ENCODE measurements at places on chromosomes 3 and 15. TPM values are rescaled to one million over a fixed set of nuclear protein-coding genes. Genes with fewer than 3 reads are reported as not detected.

DNA sequence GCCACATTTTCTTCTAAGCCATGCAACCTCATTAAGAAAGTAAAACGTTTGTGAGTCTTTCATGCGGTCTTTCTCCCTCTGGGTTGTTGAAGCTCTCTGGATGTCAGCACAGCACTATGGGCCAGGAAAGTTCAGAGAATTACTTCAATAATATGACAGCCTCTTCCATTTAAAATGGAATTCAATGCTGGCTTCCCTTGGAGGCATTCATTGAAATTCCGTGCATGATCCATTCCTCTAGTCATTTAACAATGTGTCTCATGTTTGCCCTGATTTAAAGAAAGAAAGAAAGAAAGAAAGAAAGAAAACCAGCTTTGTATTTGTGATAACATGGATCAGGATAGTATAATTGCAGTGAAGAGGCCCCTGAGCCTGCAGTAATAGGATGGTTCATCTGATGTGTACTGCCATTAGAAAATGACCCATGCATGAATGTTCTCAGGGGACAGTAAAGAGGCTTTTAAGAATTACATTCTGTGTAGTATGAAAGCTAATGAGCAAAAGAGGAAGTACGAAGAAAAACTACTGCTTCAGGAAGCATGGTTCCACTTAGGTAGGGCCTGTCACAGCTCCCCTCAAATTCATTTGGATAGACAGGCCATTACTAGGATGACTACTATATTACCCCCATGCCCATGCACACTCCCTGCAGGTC is 146.0 kb downstream of the ARPP21 start:
- no peak for DNase-seq

GHSR gene
- not detected for total RNA-seq

DNA sequence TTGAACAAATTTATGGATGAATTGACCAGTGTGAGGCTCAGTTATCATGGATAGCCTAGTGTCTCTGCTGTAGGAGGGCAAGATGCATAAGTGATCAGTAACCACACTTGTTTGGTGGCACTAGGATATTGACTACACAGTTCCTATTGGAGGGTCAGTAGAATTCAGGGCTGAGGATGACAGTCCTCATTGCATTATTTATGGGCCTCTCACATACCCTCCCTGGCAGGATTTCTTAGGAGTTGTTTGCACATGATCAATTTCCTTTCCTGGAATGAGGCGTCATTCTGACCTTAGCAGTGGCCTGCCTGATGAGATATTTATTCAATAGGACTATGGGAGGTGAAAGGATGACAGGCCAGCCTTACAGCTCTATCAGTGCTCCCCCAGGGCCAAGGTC is 125.1 kb upstream of the AGBL1 start:
- DNase-seq = no peak

PLCB2 gene
- 1.5 TPM for total RNA-seq

GRCh38 chr3:152257563-152258035 is 11.1 kb upstream of the MBNL1 start:
- no peak for DNase-seq

DNA sequence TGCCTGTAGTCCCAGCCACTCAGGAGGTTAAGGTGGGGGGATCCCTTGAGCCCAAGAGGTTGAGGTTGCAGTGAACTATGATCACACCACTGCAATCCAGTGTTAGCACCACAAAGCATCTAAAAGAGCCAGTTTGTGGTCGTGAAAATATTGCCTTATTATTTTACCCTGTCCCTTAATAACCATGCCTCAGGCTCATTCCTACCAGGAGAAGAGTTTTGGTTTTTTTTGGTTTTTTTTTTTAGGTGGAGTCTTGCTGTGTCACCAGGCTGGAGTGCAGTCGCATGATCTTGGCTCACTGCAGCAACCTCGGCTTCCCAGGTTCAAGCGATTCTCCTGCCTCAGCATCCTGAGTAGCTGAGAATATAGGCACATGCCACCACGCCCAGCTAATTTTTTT is 17.9 kb upstream of the AVEN start:
- DNase-seq = no peak

- DNase-seq = no peak
Measured at GRCh38 chr3:55423782-55424181, 63.3 kb downstream of the WNT5A start.

ATP10A gene
- 8.0 TPM for total RNA-seq

- no peak for DNase-seq
Measured at GRCh38 chr3:19334120-19334519, 185.8 kb downstream of the KCNH8 start.

DNA sequence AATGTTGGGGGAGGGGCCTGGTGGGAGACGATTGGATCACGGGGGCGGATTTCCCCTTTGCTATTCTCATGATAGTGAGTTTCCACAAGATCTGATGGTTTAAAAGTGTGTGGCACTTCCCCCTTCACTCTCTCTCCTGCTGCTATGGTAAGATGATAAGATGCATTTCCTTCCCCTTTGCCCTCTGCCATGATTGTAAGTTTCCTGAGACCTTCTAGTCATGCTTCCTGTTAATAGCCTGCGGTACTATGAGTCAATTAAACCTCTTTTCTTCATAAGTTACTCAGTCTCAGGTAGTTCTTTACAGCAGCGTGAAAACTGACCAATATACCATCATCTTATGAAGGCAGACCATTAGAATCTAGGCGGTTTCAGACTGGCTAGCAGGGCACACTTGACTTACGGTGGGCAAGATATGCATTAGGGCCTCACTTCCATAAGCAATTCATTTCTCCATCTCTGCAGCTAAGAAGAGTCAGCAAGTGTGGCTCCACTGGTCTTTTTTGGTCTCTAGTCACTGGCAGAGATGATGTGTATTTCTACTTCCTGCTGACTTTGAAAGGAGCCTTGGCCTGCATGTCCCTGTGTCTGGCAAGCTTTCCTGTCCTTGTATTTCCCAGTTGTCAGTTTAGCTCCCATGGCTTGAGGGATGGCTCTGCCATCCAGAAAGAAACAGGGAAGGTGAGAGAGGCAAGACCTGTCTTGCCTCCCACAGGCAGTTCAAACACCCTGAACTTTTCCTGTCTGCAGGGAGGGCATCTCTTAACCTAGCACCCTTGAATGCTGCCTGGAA is 109.0 kb upstream of the ADAMTS9 start:
- no peak for DNase-seq

CA12 gene
- total RNA-seq = 4.3 TPM

CDCP1 gene
- 82.0 TPM for total RNA-seq

- DNase-seq = no peak
Measured at GRCh38 chr15:70084461-70084860, 13.3 kb downstream of the TLE3 start.

ZNF502 gene
- total RNA-seq = 3.4 TPM

GRCh38 chr3:72398781-72399180 is 449.5 kb downstream of the SHQ1 start:
- no peak for DNase-seq

DNA sequence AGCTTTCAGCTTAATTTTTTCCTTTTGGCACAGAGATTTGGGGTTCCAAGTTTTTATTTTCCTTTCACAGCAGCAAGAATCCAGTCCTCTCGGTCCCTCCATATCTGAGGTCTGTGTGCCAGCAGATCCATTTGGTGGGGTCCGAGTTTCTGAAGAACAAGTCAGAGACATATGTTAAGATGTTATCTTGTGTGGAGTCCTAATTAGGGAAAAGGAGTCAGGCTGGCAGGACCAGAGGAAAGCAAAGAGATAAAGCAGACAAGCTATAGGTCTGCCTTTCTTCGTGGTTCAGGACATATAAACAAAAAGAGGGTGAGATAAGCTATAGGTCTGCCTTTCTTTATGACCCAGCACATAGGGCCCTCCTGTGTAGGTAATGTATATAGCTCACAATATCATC is 54.9 kb downstream of the TMED3 start:
- no peak for DNase-seq

FOXL2NB gene
- 2.7 TPM for total RNA-seq

GRCh38 chr15:76972389-76973361 is 22.3 kb upstream of the PSTPIP1 start:
- DNase-seq = no peak

DNA sequence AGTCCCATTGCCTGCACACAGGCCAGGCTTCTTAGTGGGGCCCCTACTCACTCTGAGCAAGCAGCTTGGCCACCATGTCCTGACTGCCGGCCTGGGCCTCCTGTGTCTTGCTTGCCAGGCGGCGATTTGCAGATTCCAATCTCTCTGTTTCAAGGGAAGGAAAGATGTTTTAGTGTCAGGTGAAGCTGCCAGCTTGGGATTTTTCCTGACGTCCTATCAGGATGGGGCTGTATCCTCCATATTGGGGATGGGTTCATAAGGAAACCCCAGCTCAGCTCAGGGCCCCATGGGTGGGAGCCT is 8.5 kb downstream of the AMOTL2 start:
- DNase-seq = no peak

GRCh38 chr15:71899674-71900073 is 89.3 kb downstream of the NR2E3 start:
- DNase-seq = no peak

GRCh38 chr3:126370055-126370454 is 12.8 kb upstream of the KLF15 start:
- DNase-seq = no peak

- no peak for DNase-seq
Measured at GRCh38 chr3:188370081-188370830, 216.3 kb downstream of the LPP start.

DNA sequence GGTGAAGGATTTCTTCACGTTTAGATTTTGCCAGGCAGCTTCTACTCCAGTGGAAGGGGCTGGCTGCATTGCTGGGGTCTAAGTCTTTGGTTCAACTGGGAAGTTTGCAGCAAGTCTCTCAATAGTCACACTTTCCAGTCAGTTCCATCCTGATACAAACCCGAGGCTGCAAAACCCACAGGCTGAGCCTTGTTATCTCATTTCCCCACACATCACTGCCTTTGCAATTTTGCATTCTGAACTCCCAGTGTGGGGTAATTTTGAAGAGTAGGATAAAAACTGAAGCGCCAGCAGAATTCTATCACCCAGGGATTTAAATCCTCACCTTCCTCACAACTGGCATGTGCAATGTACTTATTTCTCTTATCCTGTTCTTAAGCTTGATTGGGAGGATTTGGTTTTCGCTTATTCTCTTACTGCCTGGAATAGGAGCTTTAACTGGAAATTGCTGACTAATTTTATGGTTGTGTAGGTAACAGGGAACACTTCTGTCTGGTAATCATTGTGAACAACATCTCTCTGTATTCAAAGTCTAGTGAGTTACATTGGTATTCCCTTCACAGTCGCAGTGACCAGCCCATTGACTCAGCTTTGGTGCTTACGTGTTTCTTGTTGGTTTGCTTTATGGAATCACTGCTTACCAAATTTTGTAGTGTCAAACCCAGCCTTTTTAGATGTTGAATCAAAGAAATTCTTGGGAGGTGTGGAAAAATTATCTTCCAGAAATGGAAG is 142.0 kb upstream of the TOPAZ1 start:
- DNase-seq = no peak

Data from kidney epithelial cell (primary cell).